Stimulated activated CD8-positive, alpha-beta memory T cell treated with anti-CD3 and anti-CD28 coated beads, Interleukin-2, amount 100 ng/mL, for 48 hours (primary cell): ENCODE measurements at places on chromosomes 7 and 10.

DNA sequence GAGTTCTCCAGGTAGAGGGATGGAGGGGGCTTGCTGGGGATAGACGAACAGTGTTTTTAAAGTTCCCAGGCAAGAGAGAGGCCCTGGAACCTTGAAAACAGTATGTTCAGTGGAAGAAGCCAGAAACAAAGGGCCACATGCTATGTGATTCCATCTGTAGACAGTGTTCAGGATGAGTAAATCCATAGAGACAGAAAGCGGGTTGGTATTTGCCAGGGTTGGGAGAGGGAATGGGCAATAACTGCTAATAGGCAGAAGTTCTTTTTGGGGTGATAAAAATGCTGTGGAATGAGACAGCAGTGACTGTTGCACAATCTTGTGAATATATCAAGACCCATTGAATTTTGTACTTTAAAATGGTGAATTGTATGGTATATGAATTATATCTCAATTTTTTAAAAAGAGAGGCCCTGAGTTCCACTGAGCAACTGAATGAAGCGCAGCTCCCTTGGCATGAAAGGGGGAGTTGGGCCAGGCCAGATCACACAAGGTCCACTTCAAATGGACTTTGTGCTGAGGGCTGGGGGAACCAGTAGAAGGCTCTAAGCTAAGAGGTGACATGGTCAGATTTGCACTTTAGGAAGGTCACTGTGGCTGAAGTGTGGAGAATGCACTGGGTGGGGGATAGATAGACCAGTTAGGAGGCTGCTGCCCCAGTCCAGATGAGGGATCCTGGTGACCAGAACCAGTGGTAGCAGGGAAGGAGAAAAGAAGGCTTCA lies 34.0 kb downstream of the LEP start:
- DNase-seq, result no peak

DNA sequence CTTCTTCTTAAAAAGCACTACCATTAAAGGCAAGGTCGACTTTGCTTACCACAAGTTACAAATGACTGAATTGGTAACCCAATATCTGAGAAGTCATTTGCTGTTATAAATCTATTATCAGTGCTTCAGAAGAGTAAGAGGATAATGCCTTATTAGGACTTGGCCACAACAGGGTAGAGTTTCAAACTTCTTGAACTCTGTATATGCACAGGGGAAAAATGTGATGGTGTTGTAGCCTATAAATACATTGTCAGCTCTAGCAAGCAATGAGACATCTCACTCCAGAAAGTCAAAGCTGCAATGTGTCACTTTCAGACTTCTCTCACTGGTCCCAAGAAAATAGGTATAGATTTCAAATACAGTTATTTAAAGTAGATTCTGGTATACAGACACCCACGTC lies 9.3 kb downstream of the TFEC start:
- no peak for DNase-seq

DNA sequence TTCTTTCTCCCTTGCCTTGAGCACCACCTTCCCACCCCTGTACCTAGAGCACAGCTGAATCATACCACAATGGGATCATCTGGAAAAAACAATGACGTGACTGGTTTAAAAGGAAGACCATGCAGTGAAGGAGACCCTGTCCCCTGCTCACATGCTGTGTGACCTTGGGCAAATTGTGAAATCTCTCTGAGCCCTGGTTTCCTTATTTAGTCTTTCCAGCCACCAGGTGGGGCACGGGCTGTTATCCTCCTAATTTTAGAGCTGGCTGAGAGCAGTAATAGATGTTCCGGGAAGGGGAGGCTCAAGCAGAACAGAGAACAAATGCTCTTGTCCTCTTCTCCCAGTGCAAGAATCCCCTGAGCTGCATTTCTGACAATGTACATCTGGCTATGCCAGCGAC lies 198.3 kb downstream of the RPS24 start:
- DNase-seq, result no peak

GRCh38 chr10:119933179-119933578 lies 40.6 kb downstream of the SEC23IP start:
- no peak for DNase-seq

GRCh38 chr7:44969049-44969700 lies 9.6 kb downstream of the MYO1G start:
- no peak for DNase-seq

DNA sequence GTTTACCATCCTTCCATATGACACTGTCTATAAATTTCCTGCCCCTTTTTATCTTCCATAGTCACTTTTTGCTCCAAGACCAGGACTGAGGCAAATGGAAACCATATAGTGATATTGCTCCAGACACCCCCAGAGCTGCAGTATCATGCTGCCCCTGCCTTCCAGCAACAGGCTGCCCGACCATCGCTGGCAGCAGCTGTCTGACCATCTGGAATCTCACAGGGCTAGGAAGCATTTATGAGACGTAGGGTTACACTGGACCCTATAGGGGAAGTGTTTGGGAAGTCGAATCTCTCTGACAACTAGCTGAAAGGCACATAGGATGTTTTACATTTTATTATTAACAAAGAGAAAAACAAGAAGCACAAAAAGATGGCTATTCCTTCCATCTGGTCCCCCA lies 19.4 kb downstream of the ENO4 start:
- DNase-seq, result no peak

DNA sequence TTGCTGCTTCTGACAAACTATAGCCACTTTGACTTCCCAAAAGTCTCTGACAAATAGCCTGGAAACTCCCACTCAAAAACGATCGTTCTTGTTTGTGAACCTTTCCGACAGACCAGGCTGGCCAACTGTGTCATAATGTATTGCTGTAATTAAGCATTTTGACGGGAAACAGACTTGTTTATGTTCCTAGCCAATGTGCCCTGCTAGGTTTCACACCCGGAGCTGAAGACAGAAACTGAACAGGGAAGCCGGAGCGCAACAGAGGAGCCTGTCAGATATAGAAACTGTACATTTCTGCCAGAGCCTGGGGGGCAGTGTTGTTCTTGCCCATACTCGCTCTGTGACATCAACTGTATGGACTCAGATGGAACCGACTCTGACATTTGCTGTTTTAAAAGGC lies 55.3 kb upstream of the C7orf33 start:
- DNase-seq, result peak; percentile 7

- no peak for DNase-seq
These were observed 167.1 kb downstream of the SEMA3D start for GRCh38 chr7:85019778-85020177.

GRCh38 chr10:103870516-103870915 lies 15.1 kb upstream of the SH3PXD2A start:
- DNase-seq, result no peak

- no peak for DNase-seq
These were observed 79.6 kb downstream of the OR13A1 start for GRCh38 chr10:45235798-45236220.

DNA sequence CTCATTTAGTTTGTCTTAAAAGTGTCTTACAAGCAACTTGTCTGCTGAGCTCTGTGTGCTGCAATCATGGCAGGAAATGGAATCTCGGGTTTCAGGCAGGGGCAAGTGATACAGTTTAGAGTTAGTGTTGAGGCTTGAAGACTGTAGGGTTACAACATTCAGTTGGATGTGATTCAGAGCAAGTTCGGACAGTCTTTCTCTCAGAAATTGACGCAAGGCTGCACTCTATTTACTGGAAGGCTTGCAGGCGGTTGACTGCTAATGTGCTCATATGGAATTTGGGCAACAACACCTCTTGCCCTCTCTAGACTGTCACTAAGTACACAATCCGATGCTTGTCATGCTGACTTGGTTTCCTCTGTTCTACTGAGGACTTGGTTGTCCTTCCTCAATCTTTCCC lies 161.7 kb upstream of the BMPER start:
- no peak for DNase-seq

- no peak for DNase-seq
These were observed 1064.1 kb upstream of the GHITM start for GRCh38 chr10:83075016-83075814.
